ENCODE measurements at places on chromosomes 7 and 10. TPM values are rescaled to one million over a fixed set of nuclear protein-coding genes. Genes with fewer than 3 reads are reported as not detected.

The RPP38 gene
- total RNA-seq: 14.9 TPM

The TRIM50 gene
- not detected for total RNA-seq

DNA sequence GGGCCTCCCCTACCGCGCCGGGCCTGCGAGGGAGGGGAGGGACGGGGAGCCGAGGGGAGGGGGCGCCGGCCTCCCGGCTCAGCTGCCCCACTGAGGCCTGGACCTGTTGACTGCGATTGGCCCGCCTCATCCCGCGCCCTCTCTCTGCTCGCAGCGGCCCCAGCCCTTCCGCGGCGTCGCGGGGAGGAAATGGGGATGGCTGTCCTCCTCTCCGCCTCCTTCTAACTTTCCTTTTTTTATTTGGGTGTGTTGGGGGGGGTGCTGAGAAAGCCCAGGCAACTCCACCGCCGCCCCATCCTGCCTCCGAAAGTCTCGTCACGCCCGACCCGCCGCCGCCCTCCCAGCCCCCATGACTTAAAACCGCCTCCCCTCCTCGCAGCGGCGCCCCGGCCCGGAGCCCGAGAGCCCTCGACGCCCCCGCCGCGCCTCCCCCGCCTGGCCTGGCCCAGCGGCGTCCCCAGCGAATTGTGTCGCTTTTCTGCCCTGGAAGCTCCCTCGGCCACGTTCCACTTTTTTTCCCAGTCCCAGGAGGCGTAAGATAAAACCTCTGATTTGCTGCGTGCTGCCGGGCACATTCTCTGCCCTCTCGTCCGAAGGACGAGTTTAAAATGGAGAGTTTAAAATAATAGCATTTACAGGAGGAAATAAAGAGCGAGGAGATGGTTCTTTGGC is 842 bp upstream of the SKIDA1 start:
- peak; percentile 61 for DNase-seq

DNA sequence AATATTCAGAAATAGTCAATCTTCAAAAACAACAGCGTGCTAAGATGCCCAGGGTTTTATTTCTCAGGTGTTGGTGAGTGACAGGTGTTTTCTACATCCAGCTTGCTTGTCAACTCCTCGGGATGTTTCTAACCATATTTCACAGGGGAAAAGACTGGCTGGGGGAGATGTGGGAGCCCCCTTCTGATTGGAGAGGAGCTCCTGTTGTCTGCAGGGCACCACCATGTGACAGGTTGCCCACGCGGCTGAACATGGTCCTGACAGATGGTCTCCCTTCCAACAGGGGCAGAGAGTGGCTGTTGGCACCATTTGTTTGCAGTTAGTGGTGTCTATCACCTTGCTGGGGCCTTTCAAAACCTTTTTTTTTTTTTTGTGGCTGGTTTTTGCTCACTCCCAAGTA is 16.5 kb upstream of the GPR26 start:
- no peak for DNase-seq
